Activated gamma-delta T cell (primary cell): ENCODE measurements at places on chromosomes 11 and 22.

GRCh38 chr22:42343531-42344081 is 73.2 kb upstream of the TCF20 start:
- no peak for DNase-seq

DNA sequence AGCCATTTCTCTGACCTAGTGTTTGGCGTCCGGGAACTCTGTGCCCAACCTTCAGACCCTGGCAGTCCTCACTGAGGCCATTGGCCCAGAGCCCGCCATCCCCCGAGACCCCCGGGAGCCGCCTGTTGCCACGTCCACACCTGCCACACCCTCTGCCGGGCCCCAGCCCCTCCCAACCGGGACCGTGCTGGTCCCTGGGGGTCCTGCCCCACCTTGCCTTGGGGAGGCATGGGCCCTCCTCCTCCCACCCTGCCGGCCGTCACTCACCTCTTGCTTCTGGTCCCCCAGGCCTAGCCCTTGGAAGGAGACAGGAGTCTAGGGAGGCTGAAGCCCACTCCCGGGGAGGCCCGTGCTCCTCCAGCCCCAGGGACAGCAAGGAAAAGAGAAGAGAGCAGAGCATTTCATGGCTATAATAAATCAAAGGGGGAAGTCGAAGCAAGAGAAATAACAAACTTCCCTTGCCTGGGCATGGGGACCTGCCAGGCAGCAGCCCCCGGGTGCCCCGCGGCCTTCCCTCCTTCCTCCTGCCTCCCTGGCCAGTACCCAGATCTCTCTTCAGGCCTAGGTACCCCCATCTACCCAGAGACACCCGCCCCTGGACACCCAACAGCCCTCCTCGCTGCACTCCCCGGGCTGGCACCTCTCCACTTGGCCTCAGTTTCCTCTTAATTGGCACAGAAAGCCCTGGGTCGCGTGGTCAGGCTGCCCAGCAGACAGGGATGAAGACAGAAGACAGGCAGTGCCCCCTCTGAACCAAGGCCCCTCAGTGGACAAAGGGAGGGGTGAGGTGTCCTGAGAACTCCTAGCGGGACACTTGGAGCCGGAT is 13.0 kb upstream of the SLC39A13 start:
- no peak for DNase-seq

- DNase-seq = no peak
These were observed 23.2 kb downstream of the TBX1 start for GRCh38 chr22:19783586-19784383.

DNA sequence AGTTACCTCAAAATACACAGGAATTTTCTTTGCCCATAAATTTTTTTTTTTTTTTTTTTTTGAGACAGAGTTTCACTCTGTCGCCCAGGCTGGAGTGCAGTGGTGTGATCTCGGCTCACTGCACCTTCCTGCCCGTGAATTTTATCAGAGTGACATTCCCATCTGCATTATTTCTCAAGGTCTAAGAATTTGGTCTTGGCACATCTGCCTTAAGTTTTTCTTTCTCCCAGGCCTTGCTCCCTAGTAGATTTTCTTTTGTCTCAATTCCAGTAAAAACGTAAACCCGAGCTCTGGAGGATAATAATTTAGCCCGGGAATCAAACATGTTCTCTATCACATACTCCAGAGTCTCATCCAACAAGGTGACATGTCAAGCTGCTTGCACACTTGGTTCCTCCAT is 12.4 kb downstream of the TRIM6 start:
- no peak for DNase-seq

DNA sequence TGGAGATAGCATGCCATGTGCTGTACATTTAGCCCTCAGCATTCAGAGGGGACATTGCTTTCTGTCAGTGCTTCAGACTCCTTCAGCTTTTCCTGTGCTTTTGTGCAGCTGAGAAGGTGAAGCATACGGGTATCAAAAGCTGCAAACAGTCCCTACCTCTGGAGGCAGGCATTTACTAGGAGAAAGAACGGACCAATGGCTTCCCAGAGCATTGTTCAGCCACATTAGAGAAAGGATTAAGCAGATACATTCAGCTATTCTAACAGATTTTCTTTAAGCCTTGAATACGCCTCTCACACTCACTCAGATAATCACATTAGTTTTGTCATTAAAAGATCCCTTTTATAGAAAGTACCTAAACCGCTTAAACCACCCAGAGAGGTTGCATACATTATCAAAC is 80.7 kb upstream of the FAM181B start:
- DNase-seq = no peak

- no peak for DNase-seq
These were observed 67.9 kb upstream of the BLID start for GRCh38 chr11:122183933-122184332.

DNA sequence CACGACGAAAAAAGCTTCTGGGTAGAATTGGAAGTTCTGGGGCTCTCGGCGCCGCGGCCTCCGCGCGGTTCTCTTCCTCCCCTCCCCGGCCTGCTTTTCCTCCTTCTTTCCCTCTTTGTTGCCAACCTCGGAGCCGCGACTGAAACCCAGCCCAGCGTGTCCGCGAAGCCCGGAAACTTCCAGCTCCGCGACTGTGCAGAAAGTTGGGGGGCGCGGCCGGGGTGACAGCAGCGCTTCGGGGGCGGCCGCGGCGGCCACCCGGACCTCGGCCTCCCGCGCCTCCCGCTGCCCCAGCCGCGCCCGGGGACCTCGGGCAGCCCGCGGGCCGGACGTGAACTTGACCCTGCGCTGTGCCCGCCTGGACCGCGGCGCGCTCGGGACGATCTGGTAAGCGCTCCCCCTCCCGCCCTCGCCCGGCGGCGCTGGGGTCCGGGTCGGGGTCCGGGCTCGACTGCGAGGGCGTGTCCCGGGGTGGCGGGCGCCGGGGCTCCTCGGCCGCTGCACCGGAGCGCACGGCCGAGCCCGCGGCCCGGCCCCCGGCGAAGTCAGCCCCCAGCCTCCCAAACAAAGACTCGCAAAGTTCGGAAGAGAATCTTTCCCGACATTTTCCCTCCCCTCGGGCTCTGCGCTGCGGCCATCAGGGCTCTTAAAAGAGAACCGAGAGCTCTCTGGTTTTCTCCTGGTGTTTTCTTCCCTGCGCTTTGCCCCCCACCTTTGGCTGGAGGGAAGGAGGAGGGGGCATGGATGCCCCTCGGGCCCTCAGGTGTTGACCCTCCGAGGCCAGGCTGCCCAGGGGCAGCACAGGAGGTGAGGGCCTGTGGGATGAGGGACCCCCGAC is 67.9 kb upstream of the WNT7B start:
- DNase-seq = no peak

DNA sequence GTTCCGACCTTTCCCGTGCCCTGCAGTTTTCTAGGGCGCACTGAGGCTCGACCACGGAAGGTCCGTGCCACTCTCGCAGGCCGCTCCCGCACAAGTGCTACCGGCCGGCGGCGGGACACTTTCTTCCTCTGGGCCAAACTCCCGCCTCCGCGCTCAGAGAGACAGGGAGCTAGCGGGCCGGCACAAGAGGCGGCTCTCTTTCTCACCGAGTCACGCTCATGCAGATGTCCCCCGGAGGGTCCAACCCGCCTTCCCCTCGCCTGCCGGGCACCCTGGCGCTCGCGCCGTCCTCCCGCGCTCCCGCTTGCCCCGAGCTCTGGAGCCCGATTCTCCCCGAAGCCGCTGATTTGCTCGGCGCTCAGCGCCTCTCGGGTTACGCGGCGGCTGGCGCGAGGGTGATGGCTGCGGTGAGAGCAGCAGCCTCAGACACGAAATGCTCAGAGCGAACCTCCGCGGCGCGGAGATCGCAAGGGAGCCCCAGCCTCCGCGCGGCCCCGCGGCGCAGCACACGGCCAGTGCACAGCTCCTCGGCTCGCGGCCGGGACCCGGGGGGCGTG is 1.0 kb downstream of the LMO1 start:
- DNase-seq = no peak

- DNase-seq = no peak
These were observed 59.8 kb downstream of the TENM4 start for GRCh38 chr11:79381036-79381435.

GRCh38 chr11:117421041-117421440 is 93.4 kb downstream of the CEP164 start:
- no peak for DNase-seq

- no peak for DNase-seq
These were observed 6.8 kb upstream of the TPBGL start for GRCh38 chr11:75233754-75234172.

DNA sequence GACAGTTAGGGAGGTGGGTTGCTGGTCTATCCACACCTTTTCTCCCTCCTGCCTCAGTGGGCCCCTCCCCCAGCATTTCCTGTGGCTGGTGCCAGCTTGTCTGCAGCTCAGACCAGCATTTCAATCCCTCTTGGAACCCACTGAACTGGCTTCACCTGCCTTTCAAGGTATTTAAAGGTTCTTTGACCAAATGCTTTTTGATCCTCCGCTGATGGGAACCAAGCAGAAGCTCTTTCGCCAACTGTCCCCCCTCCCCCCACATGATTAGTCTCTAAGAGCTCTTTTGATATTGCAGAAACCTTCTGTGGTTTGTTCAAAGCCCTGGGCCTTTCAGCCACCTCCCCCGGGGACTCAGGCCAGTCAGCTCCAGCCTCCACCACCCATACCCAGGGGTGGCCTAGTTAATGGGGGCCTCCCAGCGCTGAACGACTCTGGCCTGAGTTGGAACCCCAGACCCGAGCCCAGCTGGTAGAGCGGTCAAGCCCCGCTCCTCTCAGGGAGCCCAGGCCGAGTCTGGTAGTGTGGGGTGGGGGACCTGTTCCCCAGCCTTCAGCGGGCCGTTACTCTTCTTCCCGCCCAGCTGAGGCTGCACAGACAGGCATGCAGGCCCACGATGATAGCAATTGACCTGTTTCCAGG is 6.0 kb upstream of the SYT7 start:
- no peak for DNase-seq
